ENCODE measurements at places on chromosomes 11 and 22. TPM values are rescaled to one million over a fixed set of nuclear protein-coding genes. Genes with fewer than 3 reads are reported as not detected.
A peak's percentile ranks its signal among the peaks of the same experiment; 100 is the strongest.

IGSF9B gene
- 1.2 TPM for total RNA-seq

FAM180B gene
- 0.26 TPM for total RNA-seq

GRCh38 chr22:37509059-37509860 lies 10.0 kb downstream of the CARD10 start:
- no peak for DNase-seq

DNA sequence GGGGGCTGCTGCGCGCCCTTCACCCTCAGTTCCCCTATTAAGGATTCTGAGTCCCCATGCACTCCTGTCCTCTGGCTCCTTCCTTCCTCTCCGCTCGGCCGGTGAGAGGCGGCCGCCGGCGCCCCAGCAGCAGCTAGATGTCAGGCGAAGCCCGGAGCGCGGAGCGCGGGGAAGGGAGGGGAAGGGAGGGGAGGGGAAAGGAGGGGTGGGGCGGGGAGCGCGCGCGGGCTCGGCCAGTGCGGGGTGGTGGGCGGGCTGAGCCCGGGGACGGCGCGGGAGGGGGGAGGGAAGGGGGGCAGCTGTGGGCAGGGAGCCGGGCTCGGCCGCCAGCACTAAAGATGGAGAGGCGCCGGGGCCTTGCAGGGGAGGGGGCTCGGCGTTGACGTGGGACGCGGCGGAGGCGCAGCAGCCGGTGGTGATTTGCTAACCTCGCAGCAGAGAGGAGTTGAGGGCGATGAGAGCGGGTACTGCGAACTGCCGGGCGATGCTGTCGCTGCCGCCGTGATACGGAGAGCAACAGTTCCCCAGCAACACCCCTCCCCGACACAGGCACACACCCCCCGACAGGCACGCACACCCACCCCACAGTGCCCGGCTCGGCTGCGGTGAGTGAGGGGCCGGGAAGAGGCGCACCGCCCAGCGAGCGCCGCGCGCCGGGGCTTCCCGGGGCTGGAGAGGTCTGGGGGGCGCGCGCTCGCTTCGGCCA lies at the start of gene ZBTB16:
TSS of gene ZBTB16 (plus strand) at position 434 of the 706 bp plus-strand sequence. CDS start 3,590 bp downstream, outside the sequence.
- peak; percentile 90 for DNase-seq

GRCh38 chr22:35124691-35125219 lies 58.8 kb downstream of the ISX start:
- DNase-seq, result no peak
